ENCODE measurements at places on chromosomes 7 and 10.

DNA sequence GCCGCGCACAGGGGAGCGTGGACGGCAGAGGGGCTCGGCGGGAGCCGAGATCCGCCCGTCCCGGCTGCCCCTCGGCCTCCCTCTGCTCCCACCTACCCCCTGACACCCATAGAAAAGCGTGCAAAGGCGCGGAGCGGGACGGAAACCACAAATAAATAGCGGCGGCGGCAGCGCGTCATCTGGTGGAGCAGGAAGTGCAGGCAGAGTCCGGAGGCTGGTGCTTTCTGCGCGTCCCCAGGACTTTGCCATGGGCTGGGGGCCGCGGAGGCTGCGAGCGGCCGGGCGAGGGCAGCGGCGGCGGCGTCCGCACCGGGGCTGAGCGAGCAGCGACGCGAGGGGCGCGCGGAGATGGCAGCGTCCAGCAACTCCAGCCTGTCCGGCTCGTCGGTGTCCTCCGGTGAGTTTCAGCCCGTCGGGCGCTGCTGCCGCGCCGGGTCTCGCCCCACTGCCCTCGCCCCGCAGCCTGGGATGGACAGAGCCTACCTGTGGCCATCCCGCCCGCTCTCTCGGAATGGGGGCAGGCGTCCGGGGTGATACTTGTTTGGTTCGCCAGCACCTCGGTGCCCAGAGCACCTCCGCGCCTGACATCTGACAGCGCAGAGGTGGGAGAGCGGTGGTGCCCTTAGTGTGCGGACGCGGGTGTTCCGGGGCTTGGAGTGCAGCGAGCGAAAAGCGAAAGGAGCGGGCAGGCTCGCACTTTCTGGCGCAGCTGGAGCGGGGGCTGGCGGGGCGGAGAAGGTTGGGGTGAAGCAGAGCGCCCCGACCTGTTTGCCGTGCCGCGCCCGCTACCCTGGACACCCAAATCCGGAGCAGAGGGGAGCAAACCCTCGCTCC is at the start of gene CHN2:
TSS of gene CHN2 (plus strand) at position 182 of the 834 bp plus-strand sequence.
- DNase-seq = peak; percentile 30

- DNase-seq = no peak
Measured at GRCh38 chr10:30368065-30368718, 19.1 kb upstream of the MTPAP start.

GRCh38 chr7:16747102-16747501 is 6.5 kb upstream of the TSPAN13 start:
- DNase-seq = peak; percentile 1

GRCh38 chr7:159068488-159068811 is 76.2 kb downstream of the VIPR2 start:
- DNase-seq = no peak

DNA sequence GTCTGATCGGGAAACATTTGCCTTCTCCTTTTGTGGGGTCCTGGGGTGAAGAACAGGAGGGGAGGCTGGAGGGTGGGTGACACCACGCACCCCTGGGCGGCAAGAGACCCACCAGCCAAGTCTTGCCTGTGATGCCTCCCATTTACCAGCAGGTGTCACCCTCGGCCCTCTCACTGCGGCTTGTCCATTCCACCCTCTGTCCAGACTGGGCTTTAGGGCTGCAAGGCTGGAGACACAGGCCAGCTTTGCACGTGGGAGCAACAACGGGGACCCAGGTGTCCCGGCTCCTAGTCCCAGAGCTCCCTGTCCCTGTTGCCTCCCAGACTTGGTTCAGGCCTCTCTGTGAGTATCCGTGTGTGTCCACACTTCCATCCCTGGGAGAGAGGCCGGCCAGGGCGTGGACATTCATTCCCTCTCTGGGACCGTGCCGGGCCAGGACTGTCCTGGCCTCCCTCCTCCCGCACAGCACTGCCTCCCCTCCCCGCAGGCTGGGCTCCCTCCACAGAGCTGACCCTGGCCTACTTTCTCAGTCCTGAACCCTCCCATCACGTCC is 36.2 kb upstream of the GTF2IRD1 start:
- peak; percentile 6 for DNase-seq

- DNase-seq = no peak
Measured at GRCh38 chr10:61967298-61967697, 65.8 kb downstream of the ARID5B start.

DNA sequence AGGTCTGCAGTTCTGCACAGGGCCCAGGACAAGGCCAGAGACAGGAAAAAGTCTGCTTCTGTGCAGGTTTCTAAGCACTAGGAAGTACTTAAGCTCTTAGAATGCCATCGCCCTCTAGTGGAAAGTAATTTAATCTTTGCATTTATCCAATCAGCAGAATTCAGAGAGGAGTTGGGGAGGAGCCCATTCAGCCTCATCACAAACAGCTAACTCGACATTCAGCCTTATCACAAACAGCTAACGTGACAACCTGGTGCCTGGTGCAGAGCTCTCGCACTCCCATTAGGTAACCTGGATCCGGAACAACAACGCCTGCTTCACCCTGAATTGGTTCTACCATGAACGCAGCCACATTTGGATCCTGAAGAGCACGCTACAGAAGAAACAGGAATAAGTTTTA is 15.2 kb downstream of the OAT start:
- DNase-seq = peak; percentile 12

- DNase-seq = no peak
Measured at GRCh38 chr7:47360301-47360900, 221.5 kb downstream of the TNS3 start.

Measured in NCI-H524 (cell line).